SJSA1 (cell line): ENCODE measurements at places on chromosomes 1 and 21.
A peak's percentile ranks its signal among the peaks of the same experiment; 100 is the strongest.

DNA sequence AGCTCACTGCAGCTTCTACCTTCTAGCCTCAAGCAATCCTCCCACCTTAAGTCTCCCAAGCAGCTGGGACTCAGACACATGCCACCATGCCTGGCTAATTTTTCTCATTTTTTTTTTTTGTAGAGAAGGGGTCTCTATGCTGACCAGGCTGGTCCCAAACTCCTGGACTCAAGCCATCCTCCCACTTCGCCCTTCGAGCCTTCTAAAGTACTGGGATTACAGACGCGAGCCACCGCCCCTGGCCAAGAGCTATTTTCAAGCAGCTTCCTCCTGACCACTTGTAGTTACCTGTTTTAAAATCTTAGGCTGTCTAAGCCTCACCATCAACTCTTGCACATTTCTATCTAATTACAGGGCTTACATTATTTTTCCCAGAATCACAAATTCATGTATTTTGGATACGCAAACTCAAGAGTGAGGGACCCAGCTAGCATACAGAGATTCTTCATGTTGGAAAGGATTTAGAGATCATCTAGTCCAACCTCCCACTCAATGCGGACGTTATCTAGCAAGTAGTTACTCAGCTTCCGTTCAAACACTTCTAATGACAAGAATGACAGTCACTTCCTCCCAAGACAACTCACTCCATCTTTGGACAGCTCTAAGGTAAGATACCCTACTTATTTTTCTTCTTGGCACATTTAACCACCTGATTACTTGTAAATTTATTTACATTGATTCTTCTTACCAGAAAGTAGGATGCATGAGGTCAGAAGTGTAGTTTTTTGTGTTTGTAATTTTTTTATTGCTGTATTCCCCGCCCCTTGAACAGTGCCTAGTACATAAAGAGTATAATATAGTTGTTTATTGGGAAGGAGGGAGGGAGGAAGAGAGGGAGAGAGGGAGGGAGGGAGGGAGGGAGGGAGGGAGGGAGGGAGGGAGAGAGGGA is 65.4 kb downstream of the LUZP1 start:
- DNase-seq = no peak

- DNase-seq = no peak
Observed at GRCh38 chr1:115117298-115117697, 28.0 kb upstream of the TSPAN2 start.

DNA sequence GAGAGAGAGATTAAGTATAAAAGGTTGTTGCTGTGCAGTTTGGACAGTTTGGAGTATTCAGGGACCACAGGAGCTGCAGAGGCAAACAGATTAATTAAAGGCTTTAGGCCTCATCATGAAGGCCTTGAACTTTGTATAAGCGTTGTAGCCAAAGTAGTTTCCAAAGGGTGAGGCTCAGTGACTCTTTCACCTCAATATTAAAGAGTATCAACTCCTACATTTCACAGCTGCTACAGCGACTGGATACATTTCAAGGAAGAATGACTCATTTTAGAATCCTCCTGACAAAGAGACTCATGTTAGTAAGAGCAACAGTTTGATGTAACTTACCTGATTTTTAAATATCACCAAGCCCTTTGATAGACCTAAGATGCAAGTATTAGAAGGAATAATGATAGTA is 355.5 kb downstream of the HLX start:
- no peak for DNase-seq

DNA sequence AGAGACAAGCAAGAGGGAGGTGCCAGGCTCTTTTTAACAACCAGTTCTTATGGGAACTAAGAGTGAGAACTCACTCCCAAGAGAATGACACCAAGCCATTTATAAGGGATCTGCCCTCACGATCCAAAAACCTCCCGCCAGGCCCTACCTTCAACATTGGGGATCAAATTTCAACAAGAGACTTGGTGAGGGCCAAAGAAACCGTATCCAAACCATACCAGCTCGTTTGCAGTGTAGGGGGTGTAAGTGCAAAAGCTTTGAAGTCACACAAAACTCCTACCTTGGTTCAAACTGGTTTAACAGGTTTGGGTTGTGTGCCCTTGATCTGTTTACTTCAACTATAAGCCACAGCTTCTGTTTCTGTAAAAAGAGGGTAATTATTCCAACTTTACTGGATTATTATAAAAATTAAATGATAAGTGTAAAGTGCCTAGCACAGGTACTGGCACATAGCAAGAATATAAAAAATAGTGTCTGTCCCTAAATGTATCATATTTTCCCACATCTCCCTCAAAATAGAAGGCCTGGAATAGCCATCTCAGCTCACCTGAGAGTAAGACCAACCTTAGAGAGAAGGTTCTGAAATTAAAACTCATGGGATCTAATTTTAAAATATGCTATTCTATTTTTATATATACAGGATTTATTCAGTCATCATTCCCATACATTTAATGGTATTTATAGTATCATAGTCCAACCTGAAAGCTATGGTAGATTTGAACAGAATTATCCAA is 7.0 kb upstream of the USP25 start:
- no peak for DNase-seq

GRCh38 chr1:65109487-65109886 is 38.5 kb upstream of the AK4 start:
- DNase-seq = no peak

DNA sequence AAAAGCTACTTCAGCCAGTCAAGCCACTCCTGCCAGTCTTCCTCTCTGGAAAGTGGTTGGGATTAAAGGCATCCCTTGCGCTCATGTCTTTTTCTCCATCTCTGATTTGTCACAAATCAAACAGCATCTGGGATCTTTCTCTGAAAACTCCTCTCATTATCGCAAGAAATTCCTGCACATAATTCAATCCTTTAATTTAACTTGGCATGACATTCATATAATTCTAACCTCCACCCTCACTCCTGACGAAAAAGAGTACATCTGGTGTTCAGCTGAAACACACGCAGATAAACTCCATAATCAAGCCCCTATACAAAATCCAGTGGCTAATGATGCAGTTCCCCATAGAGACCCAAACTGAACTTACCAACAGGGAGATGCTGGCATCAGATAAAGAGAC is 19.4 kb upstream of the SLC2A5 start:
- no peak for DNase-seq

- DNase-seq = no peak
Observed at GRCh38 chr1:168958562-168959289, 147.8 kb upstream of the ATP1B1 start.

GRCh38 chr1:29993950-29994349 is 729.4 kb downstream of the MATN1 start:
- no peak for DNase-seq

DNA sequence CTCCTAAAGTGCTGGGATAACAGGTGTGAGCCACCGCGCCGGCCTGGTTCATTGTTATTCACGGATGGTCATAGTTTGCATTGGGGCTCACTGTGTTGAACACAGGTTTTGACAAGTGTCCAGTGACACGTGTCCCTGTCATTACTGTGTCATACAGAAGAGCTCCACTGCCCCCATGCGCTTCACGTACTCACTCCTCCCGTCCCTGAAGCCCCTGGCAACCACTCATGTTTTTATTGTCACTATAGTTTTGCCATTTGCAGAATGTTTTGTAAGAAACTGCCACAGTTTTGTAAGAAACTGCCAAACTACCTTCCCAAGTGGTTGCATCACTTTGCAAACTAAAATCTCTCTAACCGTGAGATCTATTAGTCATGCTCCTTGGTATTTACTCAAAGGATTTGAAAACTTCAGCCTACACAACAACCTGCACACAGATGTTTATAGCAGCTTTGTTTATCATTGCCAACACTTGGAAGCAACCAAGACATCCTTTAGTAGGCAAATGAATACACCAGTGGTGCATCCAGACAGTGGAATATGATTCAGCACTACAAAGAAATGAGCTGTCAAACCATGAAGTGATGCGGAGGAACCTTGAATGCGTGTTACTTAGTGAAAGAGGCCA is 163.2 kb upstream of the COL6A1 start:
- DNase-seq = peak; percentile 86

DNA sequence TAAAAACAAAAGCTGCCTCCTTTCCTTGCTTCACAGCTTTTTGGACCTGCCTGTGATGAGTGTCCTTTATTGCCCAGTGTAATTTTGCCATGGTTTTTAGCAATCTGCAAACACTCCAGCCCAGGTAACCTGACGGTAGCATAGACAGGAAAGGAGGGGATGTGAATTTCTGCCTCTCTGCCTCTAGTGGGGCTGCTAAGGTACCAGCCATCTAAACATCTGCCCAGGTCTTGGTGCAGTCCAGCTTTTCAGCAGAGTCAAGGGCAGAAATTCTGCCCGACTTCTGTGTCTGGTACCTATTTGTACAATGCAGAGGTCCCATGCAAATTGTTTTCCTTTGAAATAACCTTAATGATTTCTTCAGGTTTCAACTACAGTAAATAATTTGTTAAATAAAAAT is 371.4 kb downstream of the KIF26B start:
- DNase-seq = no peak

DNA sequence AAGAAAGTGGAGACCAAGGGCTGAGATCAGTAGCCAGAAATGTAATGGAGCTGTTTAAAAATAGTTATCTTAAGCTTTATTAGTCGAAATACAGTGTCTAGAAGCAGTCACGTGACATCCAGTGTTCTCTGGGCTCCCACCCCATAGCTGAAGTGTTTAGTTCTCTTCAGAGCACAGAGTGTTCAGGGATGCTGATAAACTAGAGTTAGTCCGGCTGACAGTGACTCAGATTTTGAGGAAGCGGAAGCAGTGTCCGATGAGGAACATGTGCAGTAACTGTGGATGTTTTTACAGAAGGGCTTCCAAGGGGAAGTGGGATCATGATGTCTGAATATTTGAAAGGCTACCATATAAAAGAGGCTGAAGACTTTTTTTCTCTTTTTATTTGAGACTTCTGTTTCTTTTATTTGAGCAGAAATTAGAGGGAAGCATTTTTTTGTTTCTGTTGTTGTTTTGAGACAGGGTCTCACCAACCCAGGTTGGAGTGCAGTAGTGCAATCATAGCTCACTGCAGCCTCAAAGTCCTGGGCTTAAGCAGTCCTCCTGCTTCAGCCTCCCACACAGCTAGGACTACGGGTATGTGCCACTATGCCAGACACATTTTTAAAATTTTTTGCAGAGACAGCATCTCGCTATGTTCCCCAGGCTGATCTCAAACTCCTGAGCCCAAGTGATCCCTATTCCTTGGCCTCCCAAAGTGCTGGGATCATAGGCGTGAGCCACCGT is 124.2 kb downstream of the GALNT2 start:
- DNase-seq = no peak

DNA sequence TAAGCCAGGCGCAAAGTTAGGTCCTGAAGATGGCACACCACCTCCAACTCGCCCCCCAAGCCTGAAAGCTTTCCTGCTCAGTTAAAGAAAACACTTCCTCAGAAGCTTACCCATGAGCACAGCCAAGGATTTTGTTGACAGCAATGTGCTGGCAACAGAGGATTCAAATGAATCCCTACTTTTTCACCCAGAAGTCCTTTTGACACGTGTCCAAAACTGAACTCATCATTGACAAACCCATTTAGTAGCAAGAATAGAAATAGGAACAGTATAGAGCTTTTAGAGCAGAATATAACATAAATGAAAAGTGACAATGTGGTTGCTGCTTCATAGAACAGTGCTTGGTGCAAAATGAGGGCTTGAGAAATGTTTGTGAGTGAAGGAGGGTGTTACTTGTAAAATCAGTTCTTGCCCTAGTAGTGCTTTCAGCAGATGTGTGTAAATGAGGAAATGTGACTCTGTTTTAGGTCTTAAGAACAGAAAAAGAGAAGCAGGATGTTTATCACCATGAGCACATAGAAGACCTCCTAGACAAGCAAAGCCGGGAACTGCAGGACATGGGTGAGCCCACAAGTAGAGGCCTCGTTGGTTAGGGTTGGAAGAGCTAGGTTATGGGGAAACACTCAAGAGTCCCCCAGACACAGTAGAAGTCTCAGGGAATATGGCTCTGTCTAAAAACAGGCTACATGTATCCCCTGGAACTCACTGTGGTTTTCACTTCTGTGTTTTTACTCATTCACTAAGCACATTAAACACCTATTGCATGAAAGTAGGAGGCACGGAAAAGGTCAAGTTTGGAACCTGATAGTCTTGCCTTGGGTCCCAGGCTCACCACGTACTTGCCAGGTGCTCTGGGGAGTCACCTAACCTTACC is 48.6 kb upstream of the TMEM125 start:
- DNase-seq = no peak

GRCh38 chr1:192588546-192588945 is 13.0 kb downstream of the RGS1 start:
- no peak for DNase-seq

GRCh38 chr1:66535061-66535460 is 1.1 kb downstream of the SGIP1 start:
- no peak for DNase-seq

DNA sequence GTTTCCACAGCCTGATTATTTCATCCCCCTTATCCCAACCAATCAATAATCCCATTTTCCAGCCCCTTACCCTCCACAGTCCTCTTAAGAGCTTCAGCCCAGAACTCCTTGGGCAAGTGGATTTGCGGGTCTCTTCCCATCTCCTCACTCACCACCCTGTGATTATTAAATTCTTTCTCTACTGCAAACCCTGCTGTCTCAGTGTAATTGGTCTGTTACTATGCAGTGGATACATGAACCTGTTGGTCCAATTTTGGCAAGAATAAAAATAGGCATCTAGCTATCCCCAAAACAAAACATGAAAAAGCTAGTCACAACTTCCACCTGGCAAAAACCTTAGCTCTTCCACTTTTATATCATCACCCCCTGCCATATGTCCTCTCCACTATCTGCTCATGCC is 36.2 kb upstream of the TNFSF4 start:
- DNase-seq = no peak

DNA sequence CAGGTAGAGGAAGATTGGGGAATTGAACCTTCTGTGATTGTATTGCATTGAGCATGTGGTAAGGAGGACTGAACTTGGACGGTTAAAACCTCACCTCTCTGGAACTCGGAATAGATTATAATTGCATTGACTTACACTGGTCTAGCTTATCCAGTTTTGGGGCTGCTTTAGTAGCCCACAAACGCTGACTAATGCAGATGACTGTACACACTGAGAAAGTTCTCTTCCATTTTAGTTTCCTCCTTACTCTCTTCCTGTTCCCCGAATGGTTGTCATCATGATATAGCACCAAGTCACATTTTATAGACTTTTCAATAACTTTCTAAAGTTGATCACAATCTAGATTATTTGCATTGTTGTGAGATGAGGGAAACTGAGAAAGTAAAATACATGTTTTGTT is 78.2 kb downstream of the NFIA start:
- DNase-seq = no peak

DNA sequence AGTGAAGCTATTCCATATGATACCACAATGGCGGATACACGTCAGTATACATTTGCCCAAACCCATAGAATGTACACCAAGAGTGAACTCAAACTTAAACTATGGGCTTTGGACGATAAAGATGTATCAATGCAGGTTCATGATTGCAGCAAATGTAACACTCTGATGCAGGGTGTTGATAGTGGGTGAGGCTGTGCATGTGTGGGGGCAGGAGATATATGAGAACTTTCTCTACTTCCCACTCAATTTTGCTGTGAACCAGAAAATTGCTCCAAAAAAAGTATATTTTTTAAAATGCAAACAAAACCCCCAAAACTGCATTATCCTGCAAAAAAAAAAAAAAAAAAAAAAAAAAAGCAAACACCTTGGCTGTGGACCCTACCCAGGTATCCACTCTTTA is 3.4 kb downstream of the ATP1A2 start:
- DNase-seq = no peak
